ENCODE measurements at places on chromosomes 7 and 10.

- DNase-seq = no peak
Observed at GRCh38 chr10:48779546-48780152, 95.0 kb downstream of the WDFY4 start.

DNA sequence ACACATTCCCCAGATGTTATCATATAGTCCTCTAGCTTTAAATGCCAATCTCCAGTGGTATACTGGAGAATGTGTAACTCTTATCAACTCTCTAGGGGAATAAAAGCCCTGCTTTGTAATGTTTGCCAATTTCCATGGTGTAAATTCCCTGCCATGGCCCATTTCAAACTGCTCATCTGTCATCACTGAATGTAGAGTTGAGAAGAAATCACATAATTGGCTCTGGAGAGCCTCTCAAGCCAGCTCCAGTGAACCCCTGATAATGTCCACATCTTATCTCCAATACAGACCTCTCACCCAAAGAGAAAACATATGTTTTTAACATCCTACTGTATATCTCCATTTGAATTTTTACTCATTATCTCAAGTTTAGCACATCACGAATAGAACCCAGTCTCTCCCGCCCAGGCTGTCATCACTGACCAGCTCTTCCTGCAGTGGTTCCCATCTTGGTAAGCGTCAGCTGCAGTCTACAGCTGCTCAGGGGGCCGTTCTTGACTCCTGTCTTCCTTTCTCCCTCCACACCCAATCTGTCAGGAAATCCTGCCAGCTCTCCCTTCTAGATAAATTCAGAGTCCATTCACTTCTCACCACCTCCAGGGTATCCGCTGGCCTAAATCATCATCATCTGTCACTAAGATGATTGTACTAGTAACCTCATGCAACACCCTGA, 332.4 kb downstream of the FRMD4A start:
- DNase-seq = no peak

DNA sequence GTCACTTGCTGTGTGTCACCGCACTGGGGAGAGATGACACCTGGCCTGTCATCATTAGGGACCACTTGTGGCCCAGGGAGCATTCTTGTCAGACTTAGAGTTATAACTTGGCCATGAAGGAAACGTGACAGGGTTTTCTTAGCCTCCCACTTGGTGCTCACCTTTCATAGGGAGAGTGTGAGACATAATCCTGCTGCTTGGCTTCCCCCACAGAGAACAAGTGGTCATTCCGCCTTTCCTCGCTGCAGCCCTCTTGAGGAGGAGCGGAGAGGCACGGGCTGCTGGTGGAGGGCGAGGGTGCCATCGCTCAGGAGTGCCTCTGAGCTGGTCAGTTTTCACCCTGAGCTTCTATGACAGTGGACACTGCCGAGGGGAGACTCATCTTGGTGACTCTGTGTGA, 125.0 kb upstream of the GJD4 start:
- DNase-seq = no peak

- no peak for DNase-seq
Observed at GRCh38 chr7:6644728-6645127, 7.6 kb downstream of the ZNF316 start.

DNA sequence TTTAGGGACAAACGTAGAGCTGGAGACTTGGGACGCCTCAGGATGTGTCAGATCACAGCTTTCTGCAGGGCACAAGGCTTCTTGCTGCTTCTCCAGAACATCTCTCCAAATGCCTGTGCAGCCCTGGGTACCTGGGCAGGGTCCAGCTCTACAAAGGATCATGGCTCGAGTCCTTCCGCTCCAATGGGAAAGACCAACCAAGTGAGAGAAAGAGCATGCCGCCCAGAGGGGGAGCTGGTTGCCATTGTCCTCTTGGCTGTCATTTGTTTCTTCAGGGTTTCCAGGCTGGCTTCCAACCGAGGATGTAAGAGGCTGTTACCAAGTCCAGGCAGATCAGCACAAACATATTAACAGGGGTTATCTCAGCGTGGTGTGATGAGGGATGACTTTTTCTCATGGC, 5.6 kb upstream of the LEP start:
- DNase-seq = no peak

GRCh38 chr10:3760083-3760482, 24.9 kb downstream of the KLF6 start:
- DNase-seq = no peak

DNA sequence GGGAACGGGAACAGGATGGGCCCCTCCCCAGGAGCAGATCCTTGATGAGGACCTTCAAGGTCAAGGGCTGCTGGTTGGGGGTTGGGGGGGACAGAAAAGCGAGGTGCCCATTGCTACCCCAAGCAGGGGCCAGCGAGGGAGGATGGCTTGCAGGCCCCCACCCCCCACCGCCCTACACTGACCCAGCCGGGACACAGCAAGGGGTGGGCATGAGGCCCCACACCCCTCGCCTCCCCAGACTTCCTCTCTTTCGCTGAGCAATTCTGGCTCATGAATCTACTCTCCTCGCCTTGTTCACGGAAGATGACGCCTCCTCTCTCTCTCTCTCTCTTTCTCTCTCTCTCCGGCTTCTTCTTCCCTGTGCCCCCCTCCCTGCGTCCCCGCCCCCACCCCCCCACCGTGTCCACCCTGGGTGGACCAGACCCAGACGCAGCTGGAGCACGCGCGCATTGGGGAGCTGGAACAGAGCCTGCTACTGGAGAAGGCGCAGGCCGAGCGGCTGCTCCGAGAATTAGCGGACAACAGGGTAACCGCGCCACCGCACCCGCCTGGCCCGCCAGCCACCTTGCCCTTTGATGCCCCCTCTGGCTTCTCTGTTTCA, 81.1 kb upstream of the GTF2IRD1 start:
- no peak for DNase-seq

DNA sequence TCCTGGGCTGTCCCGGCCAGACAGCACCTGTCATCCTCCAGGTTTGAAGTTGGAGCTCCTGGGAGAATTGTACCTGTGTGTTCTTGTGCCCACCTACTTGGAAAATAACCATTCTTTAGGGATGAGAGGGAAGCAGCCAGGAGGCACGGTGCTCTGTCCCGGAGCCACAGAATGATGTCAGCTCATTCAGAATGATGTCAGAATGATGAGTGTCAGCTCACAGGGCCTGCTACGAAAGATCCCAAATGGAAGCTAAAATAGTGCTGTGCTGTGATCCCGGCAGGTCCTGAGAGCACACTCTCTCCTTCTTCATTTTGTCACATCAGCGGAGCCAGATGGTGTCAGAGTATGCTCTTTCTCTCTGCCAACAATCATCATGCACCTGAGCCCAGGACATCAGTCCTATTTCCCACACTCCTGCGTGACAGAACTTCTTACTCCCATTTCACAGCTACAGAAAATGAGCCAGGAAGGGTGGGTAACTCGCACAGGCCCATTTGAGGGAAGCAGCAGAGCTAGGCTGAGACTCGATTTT, 8.3 kb downstream of the ABCA13 start:
- DNase-seq = no peak

DNA sequence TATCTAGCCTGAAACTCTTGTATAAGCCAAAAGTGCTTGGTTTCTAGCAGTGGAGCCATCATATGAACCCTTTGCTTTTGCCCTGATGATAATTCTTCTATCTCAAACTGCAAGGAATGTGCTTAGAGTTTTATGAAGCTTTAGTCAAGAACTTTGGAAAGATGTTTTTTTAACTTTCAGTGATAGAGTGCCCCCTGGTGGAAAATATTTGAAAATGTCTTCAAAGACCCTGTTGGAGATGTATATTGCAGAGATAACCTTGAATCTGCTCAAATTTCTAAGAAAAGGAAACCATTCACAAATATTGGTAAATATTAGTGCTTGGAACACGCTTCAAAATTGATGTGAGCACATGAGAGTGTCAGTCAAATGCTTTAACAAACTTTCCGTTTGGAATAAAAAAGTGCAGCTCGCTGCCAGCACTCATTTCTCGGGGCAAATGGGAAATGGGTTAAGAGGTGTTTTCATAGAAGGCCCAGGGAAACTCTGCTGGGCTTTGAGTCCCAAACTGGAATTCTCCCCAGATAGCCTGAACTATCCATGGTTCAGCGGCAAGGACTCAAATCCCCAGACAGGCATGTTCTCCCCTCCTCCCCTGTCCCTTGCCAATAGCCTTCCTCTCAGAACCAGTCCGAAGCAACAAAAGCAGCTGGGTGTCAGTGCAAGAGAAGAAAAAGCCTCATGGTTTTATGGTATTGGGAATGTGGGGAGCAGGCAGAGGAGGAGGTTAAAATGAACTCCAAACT, 129.3 kb downstream of the MYOF start:
- no peak for DNase-seq

DNA sequence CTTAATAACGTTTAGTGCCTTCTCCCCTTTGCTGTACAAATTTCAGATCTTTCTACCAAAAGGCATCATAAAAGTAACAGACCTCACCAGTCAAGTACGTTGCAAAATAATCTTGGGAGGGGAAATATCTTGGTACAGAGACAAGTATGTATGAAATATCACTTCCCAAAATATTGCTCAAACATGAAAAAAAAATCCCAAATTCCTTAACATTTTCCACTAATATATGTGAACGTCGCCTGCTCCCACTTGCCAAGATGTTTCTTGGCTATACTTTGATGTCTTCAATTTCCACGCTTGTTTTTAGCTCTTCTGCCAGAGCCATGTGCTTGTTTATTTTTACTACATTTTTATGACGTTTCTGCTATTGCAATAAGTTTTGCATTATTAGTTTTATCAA, 223.5 kb downstream of the PLXNA4 start:
- DNase-seq = no peak

GRCh38 chr10:28761084-28761846, 83.9 kb downstream of the BAMBI start:
- DNase-seq = no peak

- no peak for DNase-seq
Observed at GRCh38 chr10:96858706-96859050, 26.6 kb downstream of the LCOR start.

GRCh38 chr7:138935465-138936011, 45.7 kb downstream of the KIAA1549 start:
- no peak for DNase-seq
